ENCODE measurements at places on chromosomes 6 and 20.
A peak's percentile ranks its signal among the peaks of the same experiment; 100 is the strongest.

DNA sequence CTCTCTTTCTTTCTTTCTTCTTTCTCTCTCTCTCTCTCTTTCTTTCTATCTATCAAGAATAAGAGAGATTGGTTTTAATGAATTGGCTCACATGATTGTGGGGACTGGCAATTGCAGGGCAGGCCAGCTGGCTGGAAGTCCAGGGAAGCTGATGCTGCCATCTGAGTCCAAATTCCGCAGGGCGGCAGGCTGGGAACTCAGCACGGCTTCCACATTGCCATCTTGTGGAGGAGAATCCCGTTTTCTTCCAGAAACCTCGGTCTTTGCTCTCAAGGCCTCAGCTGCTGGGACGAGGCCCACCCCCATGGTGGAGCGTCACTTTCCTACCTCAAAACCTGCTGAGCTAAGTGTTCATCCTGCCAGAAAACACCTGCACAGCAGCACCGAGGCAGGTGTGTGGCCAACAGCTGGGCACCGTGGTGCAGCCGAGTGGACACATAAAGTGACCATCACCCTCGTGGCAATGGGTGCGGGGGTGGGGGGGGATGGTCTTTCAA lies 58.8 kb upstream of the SLCO4A1 start:
- DNase-seq, result no peak

- no peak for DNase-seq
Measured at GRCh38 chr6:9295644-9296043, 860.3 kb upstream of the SLC35B3 start.

GRCh38 chr20:50415516-50416268 lies 94.5 kb upstream of the PTPN1 start:
- DNase-seq, result no peak

GRCh38 chr6:85585741-85586140 lies 7.9 kb downstream of the SNX14 start:
- peak; percentile 17 for DNase-seq

DNA sequence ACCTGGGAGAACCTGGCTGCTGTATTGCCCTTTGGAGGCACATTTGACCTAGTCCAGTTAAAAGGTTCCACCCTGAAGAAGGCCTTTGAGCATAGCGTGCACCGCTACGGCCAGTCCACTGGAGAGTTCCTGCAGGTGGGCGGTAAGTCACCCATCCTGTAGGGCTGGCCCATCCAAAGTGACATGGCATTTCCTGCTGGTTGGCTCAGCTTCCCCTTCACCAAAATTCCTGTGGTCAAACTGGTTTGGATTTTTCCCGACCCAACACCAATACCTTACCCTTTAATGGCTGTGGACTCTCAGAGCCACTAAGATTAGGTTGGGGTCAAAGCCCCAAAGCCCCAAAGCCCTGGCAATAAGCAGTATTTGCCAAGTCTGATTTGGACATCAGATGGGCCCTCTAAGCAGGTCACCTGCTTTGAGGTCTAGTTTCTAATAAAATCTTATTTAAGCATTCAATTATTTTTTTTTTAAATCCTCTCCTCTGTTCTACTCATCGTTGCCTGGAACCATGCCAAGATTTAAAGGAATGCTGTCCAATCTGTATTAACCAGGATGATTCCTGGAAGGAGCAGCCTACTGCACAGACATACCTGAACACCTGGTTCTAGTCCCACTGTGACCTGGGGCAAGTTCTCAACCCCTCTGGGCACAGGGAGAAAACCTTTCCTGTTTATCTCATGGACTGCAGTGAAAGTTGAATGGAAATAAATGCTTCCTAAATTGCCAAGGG lies 40.8 kb downstream of the NT5E start:
- DNase-seq, result no peak

DNA sequence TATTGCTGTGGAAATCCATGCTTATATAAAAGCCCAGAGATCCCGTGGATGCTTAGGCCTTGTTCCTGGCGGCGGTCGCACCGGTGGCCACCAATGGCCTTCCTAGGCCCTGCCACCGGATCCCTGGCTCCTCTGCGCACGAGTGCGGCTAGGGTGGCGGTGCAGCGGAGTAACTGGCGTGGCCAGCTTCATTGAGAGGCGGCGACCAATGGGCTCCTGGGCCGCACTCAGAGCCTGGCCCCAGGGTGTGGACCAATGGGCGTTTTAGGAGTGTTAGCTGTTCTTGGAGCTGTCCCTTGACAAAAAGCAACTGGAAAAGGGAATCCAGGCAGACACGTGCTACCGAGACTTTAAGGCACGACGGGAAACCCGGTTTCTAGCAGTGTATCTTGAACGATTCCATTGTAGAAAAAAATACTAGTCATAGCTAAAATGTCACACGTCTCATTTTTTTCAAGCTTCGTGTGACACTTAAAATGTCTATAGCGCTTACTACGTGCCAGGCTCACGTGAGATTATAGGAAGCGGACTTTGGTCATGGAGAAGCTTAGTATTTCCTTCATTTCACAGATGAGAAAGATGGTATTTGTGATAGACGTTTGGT lies 1.7 kb downstream of the AMD1 start:
- DNase-seq, result peak; percentile 85

DNA sequence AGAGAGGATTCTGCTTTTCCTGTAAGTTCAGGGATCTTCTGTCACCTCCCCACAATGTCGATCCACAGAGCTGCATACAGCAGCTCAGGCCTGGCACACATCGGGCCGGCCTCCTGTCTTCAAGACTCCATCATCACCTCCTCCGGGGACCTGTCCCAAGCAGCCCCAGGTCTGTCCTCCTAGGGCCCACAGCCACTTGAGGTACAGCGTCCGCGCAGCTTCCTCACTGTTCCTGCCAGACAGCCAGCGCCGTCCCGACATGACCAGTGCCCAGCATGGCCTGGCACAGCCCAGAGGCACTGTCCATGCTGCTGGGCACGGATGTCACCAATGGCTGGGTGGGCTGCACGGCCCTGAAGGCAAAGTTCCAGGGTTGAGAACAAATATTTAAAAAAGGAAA lies 101.6 kb downstream of the DLL1 start:
- DNase-seq, result no peak

GRCh38 chr20:14488212-14488611 lies 150.8 kb upstream of the FLRT3 start:
- DNase-seq, result no peak

- peak; percentile 95 for DNase-seq
Measured at GRCh38 chr6:80165143-80165542, 58.7 kb downstream of the BCKDHB start.

GRCh38 chr6:170257376-170257775 lies 33.5 kb downstream of the DLL1 start:
- DNase-seq, result no peak

GRCh38 chr6:150705392-150705791 lies 105.7 kb downstream of the PLEKHG1 start:
- DNase-seq, result no peak
